ENCODE measurements at places on chromosomes 6 and 20. TPM values are rescaled to one million over a fixed set of nuclear protein-coding genes. Genes with fewer than 3 reads are reported as not detected.

Gene OLIG3
- total RNA-seq = not detected

DNA sequence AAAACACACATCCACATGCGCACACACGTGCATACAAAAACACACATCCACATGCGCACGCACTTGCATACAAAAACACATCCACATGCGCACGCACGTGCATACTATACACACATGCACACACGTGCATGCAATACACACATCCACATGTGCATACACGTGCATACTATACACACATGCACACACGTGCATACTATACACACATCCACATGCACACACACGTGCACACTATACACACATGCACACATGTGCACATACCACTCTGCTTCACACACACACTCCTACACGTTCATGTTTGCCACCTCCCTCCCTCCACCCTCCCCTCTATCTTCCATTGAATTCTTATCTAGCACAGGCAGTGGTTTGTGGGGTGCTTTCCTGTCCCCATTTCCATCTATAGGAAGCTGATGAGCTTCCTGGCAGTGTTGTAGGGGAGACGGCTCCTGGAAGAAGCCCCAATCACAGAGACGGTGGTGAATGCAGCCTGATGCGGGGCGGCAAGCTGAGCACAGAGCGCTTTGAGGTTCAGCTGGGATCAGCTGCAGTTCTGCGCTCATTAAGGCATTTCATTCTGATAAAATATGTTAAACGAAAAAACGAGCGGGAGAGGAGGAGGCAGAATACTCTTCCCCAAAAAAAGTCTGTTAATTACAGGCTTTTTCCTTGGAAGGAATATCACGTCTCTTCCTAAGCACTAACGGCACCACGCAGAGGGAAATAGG, 287.7 kb downstream of the TAF4 start:
- no peak for DNase-seq

GRCh38 chr20:19872001-19872400, 113.9 kb downstream of the RIN2 start:
- no peak for DNase-seq

GRCh38 chr6:33787954-33788693, 806 bp downstream of the LEMD2 start:
- DNase-seq = peak; percentile 84

DNA sequence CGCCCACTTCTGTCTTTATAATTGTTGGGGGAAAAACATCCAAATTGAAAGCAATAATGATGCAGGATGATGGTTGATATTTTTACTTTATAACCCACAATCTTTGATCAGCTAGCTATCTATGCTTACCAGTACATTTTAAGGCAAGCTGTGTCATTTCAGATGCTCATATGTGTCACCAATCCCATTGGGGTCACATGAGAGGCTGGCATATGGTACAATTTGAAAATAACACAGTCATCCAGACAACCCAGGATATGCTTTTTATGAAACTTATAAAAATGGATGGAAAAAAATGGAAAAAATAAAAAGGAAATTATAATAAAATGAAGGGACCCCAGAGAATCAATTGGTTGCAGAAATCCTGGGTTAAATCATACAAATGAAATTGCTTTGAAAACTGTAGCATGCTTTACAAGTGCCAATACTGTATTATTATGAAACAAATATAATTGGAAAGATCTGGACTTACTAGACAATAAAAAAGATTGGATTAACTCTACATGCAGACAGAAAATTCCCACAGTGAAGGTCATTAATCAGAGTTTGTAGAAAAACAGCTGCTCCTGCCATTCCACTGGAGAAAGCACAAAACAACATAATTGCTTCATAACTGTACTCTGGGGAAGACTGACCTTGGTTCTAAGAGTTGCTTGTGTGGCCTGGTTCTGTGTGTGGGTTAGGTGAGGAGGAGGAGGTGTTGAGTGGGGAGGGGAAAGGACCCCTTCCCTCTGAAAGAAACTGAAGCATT, 13.3 kb upstream of the PRIM2 start:
- no peak for DNase-seq

DNA sequence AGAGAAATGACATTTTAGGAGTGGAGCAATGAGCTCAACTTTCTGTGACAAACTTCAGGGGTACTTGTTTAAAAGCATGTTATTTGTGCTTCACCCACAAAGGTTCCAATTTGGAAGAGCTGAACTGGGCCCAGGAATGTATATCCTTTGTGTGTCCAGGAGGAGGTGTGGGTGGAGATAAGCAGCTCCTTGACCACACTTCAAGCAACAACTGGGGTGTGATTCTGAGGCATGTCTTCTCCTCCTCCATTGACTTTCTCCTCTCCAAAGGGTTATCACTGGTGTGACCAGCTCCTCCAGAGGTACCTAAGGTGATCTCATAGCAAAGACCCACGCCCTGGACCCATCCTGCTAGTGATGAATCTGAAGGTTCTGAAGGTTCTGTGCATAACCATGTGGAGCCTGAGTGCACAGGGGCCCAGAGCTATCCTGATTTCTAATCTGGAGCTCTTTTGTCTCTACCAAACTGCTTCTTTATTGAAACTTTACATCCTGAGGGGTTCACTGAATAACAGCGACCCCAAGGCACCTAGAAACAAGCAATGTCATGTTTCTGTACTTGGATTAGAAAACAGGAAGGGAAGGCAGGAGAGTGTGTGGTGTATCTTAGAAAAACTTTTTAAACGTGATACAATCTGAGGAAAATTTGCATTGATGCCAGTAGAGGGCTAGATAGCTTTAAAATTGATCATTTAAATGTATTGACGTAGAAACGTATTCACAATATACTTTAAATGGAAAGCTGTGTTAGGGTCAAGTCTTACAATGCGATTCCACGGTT, 60.9 kb upstream of the CD93 start:
- DNase-seq = peak; percentile 25

DNA sequence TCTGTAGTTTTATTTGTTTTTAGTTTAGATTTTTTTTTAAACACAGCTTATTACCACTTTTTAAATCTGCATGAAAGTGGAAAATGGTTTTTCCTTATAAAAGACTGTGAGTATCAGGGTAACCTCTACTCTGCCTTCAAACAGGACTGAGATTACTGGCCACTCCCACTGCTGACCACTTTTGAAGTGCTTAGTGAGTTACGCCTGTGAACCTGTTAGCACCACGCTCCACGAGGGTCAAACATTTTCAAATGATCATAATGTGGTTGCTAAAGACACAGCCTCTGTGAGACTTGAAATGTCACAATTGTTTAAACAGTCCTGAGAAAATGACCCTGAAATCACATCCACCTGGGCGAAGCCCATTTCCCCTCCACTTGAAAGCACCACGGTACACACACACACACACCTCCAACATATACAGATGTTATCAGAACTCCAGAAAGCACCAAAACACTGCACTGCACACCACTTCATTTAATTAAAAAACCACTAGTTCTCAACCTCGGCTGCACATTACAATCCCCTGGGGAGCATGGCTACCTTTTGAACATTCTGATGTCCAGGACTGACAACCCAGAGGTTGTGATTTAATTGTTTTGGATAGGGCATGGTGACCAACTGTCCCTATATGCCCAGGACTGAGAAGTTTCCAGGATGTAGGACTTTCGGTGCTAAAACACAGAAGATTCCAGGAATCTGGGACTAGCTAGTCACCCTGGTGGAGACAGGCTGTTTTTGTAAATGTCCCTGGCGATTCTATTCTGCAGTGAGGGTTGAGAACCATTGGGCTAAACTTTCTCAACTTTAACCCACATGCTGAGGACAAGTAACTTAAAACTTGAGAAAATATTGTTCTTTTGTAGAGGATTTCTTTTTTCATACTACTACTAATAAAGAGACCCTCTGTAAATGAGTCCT, 176.4 kb upstream of the MYLIP start:
- DNase-seq = no peak

DNA sequence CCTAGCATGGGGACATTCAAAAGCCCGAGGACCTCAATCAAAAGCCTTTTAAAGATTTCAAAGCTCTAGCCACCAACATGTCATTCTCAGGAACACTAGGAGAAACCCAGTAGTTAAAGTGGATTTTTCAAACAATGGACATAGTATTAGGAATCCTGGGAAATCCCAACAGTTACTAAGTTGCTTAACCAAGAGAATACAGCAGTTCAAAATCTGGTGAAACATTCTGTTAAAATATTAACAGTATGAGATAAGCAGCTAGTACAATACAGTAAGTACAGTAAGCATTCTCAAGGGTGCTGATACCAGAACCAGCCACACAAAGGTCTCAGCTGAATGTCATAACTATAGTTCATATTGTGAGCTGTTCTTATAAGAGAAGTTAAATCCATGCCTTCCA, 68.6 kb downstream of the CDK19 start:
- no peak for DNase-seq

DNA sequence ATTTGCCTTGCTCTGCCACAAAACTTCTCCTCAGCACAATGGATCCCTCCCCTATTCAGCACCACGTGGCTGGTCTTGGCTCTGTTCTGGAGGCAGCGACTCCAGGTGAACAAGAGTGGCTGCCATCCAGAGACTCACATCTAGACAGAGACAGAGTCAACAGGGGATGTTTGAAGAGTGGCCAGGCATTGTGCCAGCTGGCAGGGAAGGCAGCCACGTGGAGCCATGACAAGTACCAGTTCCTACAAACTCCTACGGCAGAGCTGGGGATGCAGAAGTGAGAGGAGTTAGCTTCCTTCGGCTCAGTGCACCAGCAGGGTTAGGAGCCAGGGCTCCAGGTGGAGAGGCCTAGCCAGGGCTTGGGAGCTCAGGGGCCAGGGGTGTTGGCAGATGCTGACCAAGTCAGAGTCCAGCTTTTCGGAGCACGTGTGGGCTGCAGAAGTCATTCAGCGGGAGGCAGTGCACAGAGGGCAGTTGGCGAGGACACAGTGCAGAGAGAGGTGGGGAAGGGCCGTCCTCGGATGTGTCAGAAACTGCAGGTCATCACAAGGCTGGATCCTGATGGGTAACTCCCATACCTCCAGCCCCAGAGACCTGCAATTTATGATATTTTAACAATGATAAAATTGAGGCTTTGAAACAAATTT, 171.7 kb upstream of the PDE10A start:
- peak; percentile 56 for DNase-seq

DNA sequence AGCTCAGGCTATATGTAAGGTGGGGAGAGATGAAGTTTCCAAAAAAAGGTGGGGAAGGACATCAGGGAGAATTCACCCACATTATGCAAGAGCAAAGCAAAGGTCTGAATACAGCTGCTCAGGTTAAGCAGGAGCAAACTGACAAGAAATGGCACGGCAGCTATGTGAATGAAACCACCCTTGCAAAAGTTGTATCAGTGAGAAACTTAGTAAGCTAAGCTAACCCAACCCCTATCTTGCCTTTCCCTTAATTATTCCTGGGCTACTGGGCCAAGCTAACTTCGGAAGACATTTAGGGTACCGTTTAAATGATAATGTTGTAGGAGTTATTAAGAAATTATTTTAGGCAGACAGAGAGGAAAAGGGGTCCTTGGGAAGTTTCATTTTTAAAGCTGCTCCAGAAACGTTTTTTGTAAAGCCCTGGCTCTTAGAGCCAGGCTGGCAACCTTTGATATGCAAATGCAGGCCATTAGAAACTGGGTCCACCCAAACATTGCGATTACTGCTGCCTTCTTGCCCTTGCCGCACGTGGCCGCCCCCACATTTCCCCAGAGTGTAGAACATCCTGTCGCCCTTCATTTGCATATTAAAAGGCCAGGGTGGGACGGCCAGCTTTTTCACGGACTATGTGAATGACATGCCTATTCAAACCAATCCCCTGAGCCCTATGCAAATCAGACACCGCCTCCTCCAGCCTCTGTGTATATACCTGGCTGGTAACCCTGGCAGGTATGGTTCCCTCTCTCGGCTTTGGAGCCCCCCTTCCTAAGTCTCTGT, 60.5 kb upstream of the SAMD5 start:
- no peak for DNase-seq

Gene FOXP4
- 13.8 TPM for total RNA-seq

DNA sequence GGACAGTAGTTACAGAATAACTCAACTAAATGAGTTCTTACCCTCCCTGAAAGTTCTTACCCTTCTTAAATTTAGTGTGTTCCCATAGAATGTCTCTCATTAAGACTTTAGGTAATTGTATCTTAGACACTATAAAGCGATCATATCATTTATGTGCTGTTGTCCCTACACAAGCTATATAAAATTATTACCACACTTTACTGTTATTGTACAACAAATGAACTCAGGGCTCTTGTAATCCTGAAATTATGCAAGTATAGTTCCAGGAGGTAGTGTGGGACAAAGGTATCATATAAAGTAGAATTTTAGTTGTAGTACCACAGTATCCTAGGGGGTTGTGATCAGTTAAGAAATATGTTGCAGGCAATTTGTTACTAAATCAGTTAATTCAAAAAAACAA, 167.4 kb upstream of the CARMIL1 start:
- no peak for DNase-seq

DNA sequence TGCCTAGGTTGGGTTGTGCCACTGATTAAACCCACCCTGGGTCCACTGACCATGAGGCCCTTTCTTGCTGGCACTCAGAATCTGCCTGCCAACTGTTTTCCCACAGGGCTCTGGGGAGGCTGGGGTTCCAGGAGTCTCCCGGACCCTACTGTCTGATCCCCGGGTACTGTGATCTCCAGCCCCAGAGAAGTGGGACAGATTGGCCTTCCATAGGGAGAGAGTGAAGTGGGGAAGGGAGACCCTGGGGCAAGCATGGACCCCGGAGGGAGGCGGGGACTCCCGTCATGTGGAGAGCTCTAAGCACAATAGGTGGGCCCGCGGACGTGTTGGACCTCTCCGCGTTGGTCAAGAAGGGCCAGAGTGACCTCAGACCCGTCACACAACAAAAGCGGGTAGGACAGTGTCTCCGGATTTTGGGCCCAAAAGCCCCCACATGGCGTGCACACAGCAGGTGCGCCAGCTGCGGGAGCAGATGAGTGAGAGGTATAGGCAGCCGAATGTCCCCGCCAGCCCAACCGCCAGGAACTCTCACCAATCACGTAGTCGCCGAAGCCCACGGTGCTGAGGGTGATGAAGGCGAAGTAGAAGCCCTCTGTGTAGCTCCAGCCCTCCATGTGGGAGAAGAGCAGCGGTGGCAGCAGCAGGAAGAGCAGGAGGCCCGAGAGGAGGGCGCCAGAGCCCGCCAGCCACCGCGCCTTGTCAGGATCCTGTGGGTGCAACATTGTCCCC, 10.6 kb downstream of the KCNK17 start:
- no peak for DNase-seq

GRCh38 chr20:38825901-38826625, 20.6 kb downstream of the PPP1R16B start:
- no peak for DNase-seq

DNA sequence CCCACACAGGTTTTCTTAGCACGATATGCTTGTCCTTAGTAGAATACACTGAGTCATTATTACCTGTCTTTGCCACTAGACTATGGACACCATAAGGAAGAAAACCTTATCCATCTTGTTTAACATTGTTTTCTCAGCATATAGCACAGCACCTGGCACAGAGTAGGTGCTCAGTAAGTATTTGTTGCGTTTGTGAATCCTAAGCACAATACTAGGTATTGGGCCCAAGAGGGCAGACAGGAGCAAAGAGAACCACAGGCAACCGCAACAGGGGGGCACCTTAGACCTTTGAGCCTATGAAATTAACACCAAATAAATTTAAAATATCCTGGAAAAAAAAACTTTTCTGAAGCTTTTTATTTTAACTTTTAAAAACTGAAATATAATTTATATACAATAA, 3.7 kb upstream of the NCOA6 start:
- DNase-seq = no peak
